ENCODE measurements at places on chromosomes 7 and 10.

DNA sequence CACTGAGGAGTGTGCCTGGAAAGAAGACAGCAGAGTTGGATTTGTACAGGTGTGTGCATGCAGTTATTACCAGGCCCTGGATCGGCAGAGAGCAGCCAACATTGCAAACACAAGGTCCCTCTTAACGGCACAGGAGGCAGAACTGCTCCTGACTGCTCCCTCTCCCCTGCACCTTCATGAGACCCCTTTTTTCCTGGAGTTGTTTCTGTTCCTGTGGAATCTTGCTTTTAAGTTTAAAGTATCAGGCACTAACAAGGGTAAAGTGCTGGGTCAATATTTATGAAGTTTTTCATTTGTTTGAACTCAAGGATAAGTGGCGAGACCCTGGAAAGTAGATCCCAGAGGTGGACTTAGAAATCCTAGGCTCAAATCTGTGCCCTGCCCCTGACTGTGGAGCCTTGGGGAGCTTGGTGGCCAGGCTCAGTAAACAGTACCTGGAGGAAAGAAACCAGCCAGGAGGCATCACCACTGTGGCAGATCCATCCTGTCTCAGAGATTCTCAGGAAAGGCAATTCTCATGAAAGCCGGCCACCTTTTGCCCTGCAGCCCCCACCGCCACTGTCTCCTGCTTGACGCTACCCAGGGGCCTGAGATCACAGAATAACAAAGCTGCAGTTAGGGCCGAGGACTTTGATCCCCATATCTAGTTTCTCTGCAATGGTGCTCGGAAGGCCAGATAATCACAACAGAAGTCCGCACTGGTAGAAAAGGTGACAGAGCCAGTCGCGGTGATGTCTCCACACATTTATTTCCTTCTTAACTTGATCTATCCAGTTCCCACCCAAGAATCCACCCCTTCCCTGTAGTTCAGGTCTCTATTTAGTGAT, 36.7 kb downstream of the DDC start:
- no peak for DNase-seq

GRCh38 chr7:156192921-156193320, 380.7 kb upstream of the SHH start:
- DNase-seq: no peak

DNA sequence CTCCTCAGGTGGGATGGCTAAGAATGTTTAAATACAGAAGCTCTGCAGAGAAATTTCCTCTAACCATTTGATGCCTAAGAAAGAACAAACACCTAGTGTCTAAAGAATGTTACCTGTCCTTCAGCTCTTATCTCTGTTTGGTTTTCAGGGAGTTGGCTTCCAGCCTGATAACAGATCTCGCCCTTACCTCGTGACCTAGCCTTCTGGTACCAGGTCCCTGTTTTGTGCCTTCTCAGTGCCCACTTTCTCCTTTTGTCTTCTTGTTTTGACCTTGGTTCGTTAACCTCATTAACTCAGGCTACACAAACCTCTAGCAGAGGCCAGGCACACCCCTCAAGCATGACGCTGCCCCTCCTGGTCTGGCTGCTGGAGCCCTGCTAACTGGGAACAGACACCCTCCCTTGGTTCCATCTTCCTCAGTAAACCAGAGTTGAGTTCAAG, 16.1 kb upstream of the RAB11FIP2 start:
- DNase-seq: no peak

DNA sequence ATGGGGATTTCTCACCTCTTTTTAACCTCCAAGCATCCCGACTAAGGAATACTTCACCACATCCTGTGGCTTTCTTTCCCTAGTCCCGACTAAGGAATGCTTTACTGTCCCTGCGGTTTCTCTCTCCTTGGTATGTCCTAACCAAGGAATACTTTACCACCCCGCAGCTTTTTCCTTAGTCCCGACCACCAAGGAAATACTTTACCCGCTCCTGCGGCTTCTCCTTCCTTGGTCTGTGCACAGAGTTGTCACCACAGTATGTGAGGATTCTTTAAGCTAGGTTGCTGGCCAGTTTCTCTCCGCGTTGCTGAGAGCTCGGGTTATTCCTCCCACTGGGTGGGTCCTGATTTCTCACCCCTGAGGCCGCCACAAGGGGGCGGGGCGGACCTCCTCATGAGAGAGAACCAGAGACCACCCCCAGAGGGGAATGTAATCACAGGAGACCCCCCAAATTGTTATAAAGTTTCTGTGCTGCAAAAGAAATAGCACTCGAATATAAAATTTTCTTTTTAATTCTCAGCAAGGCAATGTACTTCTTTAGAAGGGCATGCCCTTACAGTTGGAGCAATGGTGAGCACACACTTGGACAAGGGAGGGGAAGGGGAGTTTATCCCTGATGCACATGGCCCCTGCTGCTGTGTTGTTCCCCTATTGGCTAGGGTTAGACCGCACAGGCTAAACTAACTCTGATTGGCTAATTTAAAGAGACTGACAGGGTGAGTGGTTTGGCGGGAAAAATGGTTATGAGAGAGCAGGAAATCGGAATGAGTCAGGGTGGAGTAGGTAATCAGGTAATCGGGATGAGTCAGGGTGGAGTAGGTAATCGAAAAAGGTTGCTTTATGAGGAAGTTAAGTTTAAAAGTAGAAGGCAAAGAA, 12.8 kb downstream of the SUGCT start:
- peak; percentile 31 for DNase-seq

DNA sequence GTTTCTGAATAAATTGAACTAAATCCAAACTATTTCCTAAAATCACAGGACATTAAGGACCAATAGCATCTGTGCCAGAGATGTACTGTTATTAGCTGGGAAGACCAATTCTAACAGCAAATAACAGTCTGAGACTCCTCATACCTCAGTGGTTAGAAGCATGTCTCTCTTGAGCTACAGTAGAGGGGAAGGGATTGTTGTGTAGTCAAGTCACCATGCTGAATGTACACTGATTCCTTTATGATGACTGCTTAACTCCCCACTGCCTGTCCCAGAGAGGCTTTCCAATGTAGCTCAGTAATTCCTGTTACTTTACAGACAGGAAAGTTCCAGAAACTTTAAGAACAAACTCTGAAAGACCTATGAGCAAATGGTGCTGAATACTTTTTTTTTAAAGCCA, 13.9 kb downstream of the MEST start:
- DNase-seq: no peak

DNA sequence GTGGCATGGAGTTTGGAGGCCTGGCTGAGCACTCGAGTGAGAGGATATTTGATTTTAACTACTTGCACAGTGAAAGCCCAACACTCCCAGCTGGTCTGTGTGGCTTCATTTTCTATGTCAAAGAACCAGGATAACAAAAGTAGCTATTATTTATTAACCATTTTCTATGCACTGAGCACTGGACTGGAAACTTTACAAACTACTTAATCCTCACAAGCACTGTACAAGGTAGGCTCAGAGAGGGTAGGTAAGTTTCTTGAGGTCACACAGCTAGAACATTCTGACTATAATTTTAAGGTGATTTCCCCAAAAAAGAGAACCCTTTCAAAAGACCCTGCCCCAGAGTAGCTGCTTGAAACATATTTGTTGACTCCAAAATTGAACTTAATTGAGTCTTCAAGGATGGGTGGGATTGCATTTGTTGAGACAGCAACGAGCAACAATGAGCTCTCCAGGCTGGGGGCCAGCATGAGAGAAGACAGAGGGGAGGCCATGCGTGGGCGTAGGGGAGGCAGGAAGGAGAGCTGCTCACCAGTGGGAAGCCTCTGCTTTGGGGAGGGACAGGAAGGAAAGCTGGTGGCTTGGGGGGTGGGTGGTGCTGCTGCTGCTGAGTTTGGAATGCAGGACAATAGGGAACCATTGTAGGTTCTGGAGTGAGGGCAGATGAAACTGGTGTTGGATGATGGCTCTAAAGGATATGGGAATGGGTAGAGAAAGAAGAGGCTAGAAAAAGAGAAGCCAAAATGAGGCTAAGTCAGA, 31.5 kb downstream of the FAM241B start:
- DNase-seq: no peak

DNA sequence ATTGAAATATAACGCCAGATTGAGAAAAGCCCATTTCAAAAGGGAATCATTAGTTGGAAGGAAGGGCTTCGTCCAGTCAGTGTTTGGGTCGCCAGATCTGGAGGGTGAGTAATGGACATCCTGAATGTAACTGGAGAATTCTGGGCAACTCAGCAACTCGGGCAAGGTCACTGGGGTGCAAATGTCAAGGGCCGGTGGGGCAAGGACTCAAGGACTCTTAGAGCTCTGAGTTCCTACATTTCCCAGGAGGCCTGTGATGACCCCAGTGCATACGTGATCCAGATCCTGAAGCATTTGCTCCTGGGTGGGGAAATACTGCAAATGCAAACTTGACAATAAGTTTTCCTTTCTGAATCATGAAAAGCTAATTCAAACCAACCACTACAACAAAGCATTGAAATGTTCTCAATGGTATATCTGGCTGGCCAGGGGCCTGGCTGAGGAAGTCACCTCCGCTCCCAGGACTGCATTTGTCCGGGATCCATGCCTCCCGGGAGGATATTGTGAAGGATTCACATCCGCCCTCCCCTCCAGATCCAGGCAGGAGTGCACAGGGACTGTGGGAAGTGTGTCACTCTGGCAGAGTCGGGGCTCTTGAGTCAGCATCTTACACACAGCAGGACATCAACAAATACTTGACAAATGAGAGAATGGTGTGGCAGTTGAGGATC, 164.0 kb downstream of the FANK1 start:
- no peak for DNase-seq

- DNase-seq: no peak
These were observed 479.3 kb upstream of the PODXL start for GRCh38 chr7:132035517-132036362.

DNA sequence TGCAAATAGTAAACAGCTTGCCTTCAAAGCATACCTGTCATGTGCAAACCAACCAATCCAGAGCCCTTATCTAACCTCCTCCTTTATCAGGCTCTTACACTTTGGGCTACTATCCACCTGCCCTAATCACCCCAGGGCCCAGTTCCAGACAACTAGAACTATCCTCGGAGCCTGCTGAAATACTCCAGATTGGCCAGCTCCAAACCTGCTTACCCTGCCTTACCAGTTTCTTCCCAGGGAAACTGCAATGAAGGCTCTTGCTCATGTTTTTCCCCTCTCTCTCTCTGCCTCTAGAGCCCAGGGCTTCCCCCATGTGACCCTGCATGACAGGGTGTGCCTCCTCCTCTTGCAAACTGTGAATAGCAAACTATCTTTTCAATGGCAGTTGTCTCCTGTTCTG, 81.4 kb upstream of the CAPZA2 start:
- peak; percentile 13 for DNase-seq

- DNase-seq: no peak
These were observed 180.0 kb downstream of the PDE1C start for GRCh38 chr7:31890198-31890597.

DNA sequence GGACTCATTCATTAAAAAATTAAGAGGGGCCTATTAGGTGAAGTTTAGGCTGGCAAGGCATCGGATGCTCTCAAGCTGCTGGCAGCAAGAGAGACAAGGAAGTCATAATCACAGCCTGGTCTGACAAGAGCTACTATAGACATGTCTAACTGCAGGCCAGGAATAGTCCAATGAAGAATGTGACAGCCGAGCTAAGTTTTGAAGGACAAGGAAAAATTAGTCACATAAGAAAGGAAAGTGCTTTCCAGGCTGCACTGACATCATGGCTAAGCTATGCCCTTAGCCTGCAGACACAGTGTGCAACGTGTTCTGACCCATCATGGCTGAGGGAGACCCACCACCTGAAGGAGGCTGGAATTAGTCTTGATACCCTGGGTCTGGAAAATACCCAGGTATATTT, 281.1 kb downstream of the PLXNA4 start:
- DNase-seq: no peak

GRCh38 chr10:129322933-129323820, 143.9 kb upstream of the MGMT start:
- DNase-seq: no peak

- DNase-seq: no peak
These were observed 159.9 kb downstream of the MGMT start for GRCh38 chr10:129626796-129627435.

DNA sequence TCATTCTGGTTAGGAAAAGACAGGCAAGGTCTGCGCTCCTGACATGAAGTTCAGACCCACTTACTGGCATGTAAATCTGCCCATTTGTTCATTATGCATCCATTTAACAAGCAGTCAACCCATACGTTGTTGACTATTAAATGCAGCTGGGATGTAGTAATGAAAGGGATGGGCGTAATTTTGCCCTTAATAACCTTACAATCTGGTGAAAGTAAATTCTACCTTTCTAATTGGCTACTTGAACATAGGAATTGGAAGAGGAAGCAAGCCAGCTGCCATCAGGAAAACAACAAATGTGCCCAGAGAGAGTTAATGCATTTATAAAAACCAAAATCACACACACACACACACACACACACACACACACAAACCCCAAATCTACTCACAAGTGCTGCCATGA, 170.2 kb upstream of the PITRM1 start:
- DNase-seq: no peak

- no peak for DNase-seq
These were observed 1.9 kb upstream of the NEBL start for GRCh38 chr10:20898866-20899535.

DNA sequence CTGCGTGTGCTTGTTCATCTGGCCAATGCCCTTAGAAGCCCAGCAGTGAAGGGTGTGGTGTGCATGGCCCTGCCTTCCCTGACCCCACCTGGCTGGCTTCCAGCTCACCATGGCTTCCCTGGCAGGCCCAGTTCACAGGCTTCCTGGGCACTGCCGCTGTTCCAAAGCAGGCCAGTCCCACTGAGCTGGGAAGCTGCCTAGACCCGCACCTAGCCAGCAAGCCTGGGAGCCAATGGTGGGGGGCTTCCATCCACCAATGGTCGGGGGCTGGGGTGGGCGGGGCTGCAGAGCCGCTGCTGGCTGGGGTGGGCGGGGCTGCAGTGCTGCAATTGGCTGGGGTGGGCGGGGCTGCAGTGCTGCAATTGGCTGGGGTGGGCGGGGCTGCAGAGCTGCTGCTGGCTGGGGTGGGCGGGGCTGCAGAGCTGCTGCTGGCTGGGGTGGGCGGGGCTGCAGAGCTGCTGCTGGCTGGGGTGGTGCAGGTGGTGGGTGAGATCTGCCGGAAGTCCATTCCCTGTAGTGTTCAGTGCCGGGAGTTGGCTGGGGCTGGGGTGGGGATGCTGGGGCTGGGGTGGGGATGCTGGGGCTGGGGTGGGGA, 12.4 kb downstream of the CALY start:
- DNase-seq: peak; percentile 80

DNA sequence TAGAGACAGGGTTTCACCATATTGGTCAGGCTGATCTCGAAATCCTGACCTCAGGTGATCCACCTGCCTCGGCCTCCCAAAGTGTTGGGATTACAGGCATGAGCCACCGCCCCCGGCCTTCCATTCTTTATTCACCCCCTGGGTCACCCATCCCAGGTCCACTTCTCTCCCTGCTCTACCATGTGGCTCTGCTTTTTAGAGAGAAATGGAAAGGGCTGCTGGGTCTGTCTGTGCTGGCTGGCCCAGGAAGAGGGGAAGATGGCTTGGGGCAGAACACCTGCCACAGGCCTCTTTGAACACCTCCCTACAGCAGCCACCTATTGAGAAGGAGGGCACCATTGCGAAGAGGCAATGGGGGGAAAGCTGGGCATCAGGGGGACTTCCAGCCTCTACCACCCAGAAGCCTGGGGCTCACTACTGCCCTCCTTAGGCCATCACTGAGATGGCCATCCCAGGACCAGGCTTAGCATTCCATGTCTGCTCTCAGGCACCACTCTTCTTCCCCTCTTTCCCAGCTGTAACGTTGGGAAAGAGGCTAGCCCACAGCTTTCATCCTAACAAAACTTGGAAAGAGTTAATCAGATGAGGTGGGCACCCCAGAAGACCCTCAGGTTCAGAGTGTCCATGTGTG, 256.3 kb downstream of the GRID1 start:
- peak; percentile 63 for DNase-seq

- no peak for DNase-seq
These were observed 147.4 kb upstream of the AGR3 start for GRCh38 chr7:17029150-17029549.

GRCh38 chr7:155161690-155162089, 91.6 kb downstream of the HTR5A start:
- no peak for DNase-seq

Data from WTC11 (cell line).